ENCODE measurements at places on chromosomes 1 and 21.
A peak's percentile ranks its signal among the peaks of the same experiment; 100 is the strongest.

GRCh38 chr1:186244825-186245224 is 130.2 kb downstream of the TPR start:
- DNase-seq: no peak

DNA sequence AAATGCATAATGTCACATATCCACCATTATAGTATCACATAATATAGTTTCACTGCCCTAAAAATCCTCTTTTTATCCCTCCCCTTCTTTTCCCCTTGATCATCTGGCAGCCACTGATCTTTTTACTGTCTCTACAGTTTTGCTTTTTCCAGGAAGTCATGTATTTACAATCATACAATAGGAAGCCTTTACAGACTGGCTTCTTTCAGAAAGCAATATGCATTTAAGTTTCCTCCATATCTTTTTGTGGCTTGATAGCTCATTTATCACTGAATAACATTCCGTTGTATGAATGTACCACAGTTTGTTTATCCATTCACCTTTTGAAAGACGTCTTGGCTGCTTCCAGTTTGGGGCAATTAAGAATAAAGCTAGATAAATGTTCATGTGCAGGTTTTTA is 14.3 kb upstream of the WDTC1 start:
- peak; percentile 27 for DNase-seq

- no peak for DNase-seq
Measured at GRCh38 chr1:26372039-26372438, 511 bp downstream of the ZNF683 start.

DNA sequence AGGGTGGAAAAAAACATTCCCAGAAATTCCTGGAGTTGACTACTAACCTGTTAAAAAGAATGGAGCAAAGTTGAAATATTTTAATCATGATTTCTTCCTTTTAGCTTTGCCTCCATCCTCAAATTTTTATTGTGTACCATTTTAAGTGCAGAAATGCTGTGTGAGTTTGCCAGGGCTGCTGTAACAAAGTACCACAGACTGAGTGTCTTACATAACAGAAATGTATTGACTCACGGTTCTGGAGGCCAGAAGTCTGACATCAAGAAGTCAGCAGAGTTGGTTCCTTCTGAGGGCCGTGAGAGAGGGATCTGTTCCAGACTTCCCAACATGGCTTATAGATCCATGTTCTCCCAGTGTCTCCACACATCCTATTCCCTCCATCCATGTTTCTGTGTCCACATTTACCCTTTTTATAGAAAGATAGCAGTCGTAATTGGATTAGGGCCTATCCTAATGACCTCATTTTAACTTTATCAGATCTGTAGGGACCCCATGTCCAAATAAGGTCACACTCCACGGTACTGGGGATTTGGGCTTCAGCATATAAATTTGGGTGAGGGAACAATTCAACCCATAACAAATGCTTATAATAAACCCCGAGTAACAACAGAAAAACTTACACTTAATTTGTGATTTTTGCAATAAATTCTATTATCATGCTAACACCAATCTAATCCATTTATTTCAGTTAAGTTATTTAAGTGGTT is 12.7 kb downstream of the SNX7 start:
- peak; percentile 72 for DNase-seq

- no peak for DNase-seq
Measured at GRCh38 chr1:168637350-168637991, 61.1 kb downstream of the XCL1 start.

DNA sequence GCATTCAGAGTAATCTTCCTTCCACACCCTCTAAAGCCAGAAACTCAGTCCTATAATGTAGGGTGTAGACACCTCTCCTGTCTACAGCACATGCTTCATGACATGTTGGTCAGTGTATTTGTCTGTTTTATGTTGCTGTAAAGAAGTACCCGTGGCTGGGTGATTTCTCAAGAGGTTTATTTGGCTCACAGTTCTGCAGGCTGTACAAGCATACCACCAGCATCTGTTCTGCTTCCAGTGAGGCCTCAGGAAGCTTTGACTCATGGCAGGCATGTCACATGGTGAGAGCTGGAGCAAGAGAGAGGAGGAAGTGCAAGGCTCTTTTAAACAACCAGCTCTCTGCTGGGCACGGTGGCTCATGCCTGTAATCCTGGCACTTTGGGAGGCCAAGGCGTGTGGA is 12.1 kb downstream of the PLOD1 start:
- DNase-seq: no peak

GRCh38 chr1:67041841-67042503 is 12.0 kb downstream of the SLC35D1 start:
- peak; percentile 41 for DNase-seq

- DNase-seq: no peak
Measured at GRCh38 chr1:227219715-227220292, 98.5 kb downstream of the CDC42BPA start.

DNA sequence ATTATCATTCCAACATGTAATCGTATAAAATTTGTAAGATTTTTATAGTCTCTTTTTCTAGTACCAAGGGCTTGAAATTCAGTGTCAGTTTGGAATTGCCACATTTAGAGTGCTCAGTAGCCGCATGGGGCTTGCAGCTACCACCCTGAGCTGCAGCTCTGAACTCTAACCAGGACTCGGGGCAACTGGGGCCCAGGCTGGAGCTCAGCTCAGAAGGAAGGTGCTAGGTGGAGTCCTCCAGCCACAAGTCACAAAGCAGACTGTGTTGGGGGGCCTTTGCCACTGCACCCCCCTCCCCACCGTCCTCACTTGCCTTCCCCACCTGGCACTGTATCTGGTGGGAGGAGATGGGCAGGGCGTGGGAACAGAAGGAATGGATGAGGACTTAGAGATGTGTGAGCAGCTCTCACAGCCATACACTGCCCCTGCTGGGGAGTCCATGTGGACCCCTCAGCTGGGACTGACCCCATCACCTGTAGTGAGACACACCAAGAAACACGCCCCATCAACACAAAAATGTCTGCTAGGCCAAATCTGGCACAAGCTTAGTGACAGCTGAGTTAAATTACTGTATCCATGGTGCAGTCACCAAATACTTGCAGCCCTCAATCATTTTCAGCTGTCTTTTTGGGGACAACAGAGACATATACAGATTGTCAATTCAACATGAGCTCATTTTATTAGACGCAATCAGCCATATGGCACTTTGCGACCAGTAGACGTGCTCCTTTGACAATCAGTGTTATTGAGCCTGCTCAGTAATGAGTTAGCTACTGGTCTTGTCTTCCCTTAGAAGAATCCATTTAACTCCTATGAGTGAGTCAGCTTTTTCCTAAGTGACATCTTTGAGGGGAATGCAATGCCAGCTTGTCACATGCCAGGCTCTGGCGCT is 241.7 kb upstream of the RAB4A start:
- no peak for DNase-seq

- DNase-seq: no peak
Measured at GRCh38 chr1:189550498-189550897, 927.2 kb downstream of the BRINP3 start.

GRCh38 chr1:64100791-64101190 is 102.6 kb upstream of the UBE2U start:
- peak; percentile 14 for DNase-seq

DNA sequence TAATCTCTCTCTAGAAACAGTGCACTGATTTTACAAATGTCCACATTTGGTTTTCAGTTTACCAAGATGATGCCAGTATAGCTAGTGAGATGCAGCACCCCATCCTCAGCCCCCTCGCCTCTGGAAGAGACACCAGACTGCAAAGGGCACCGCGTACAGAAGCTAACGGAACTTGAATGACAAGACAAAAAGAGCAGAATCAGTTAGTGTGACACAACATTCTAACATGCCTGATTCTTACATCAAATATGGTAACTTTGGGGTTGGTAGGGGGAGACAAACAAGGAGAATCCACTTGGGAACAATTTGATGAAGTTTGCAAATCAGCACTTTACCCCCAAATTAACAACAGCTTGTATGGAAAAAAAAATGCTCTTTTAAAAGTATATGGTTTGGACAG is 4.1 kb upstream of the MAGOH start:
- no peak for DNase-seq

DNA sequence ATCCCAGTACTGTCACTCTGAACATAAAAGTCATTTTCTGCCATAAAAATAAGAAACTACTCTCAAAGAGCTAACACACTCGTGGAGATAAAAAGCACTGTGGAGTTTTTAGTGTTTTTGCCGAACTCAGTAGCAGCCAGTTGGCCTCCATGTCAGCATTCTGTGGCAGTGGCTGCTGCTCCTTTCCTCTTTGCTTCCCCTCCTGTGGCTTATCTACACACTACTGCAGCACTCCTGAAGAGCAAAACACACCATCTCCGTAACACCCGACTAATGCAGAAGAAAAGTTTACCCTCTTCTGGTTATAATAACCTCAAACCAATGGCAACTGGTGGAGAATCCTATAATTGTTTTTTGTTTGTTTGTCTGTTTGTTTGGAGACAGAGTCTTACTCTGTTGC is 44.9 kb downstream of the RAB3GAP2 start:
- no peak for DNase-seq

GRCh38 chr21:46650476-46651098 is 15.1 kb downstream of the PRMT2 start:
- DNase-seq: no peak

- DNase-seq: no peak
Measured at GRCh38 chr1:205344066-205344928, 12.4 kb downstream of the KLHDC8A start.

DNA sequence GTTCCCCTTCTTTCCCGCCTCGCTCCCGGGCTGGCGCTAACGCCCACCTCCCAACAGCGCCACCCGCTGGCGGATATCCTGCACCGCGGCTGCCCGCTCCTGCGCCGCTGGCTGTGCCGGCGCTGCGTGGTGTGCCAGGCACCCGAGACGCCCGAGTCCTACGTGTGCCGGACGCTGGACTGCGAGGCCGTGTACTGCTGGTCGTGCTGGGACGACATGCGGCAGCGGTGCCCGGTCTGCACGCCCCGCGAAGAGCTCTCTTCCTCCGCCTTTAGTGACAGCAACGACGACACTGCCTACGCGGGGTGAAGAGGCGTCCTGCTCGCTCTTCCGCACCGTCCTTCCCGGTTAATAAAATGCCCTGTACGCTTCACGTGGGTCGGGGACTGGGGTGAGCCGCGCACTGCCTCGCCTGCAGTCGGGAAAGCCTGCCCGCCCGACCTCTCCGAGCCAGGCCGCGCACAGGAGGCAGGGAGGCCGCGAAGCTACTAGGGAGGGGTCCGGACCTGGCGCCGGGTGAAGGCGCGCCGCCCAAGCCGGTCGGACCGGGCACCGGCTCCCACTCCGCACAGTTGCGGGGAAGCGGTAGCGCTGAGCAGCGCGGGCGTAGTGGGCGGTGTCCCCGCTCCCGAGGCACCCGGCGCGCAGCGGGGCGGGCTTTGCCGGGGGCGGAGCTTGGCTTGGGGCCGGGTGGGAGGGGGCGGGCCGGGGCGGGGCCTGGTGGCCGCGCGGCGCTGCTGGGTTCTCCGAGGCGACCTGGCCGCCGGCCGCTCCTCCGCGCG is at the start of gene ADAM15:
TSS of gene ADAM15 (plus strand) at position 757 of the 782 bp plus-strand sequence. CDS start 71 bp downstream, outside the sequence.
- peak; percentile 35 for DNase-seq

DNA sequence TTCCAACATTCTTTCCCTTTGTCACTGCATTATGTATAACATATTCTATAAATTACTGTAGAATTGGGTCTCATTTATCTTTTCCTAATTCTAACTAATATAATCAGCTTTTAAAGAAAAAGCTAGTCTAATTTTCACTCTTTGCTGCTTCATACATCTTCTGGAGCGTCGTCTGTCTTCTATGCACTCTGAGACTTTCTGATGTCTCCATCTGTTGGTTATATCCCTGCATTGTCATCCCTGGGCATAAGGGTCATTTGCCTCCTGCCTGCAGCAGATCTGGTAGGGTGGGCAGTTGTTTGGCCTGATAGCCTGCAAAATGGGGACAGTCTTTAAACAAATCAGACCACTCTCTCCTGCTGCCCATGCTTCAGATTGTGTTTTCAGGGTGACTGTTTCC is 40.8 kb upstream of the DYNLT5 start:
- no peak for DNase-seq

DNA sequence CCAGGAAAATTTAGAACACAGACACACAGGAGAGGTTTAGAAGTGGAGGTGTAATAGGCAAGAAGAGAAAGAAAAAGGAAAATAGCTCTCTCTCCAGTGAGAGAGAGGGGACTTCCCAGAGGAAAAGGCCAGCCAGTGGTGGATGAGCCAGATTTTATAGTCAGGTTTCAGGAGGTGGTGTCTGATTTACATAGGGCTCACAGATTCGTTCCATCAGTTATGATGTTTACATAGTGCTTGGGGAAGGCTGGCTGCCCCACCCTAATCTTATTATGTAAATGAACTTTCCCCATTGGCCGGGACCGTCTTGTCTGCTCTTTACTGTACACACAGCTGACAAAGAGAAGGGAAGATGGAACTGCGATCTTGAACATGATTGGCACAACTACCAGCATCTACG is 797.3 kb downstream of the PLA2G4A start:
- DNase-seq: no peak

DNA sequence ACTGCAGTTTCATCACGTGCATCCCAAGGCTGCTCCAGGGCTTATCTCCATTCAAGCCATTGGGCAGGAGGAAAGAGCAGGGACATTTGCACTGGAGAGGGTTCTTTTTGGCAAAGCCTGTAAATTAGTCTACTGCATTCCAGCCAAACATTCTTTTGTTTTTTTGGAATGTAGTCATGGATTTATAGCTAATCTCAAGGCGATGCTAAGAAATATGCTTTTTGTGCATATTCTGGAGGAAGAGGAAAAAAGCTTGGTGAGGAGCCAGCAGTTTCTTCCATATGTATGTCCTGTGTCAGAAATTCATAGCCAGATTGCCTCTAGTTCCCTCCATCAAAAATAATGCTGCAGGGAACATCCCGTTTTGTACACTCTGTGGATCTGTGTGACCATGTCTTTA is 221.4 kb downstream of the BACH1 start:
- no peak for DNase-seq

DNA sequence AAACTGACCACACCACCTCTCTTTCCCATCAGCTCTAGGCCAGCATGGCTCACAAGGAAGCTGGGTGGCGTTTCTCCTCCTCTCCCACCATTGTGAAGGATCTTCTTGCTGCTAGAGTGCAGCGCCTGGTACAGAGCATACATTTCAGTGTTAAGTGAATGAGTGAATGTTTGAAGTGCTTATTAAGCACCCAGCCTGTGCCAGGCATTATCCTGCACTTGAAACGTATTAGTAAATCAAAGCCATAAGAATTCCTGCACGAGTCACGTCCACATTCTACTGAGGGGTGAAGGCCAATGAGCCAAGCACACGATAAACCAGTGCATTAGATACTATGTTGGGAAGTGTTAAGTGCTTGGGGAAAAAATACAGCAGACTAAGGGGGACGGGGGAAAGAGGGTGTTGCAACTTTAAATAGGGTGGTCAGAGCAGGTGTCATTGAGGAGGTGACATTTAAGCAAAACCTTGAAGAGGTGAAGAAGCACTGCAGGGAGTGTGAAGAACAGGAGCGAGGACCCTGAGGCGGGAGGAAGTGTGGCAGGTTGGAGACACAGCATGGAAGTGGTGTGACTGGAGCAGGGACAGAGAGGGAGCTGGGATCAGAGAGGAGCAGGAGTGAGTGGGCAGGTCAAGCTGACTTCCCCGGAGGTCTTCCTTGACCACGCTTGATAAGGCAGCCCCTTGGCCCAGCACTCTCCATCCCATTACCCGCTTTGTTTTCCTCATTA is 48.5 kb upstream of the LRRN2 start:
- DNase-seq: no peak
